ENCODE measurements at places on chromosomes 16 and 17. TPM values are rescaled to one million over a fixed set of nuclear protein-coding genes. Genes with fewer than 3 reads are reported as not detected.

The RASD1 gene
- total RNA-seq: 0.27 TPM

The C17orf50 gene
- not detected for total RNA-seq

The OR2C1 gene
- not detected for total RNA-seq

The BANP gene
- total RNA-seq: 29.6 TPM

The NAGS gene
- 1.7 TPM for total RNA-seq

The TMEM114 gene
- total RNA-seq: not detected

The CSH1 gene
- not detected for total RNA-seq

The SMTNL2 gene
- total RNA-seq: not detected

Data from activated CD4-positive, alpha-beta memory T cell treated with anti-CD3 and anti-CD28 coated beads for 36 hours (primary cell).